ENCODE measurements at places on chromosomes 12 and 14. TPM values are rescaled to one million over a fixed set of nuclear protein-coding genes. Genes with fewer than 3 reads are reported as not detected.

The EAPP gene
- 107 TPM for polyA plus RNA-seq

The TPPP2 gene
- not detected for polyA plus RNA-seq

The NRL gene
- polyA plus RNA-seq, result 2.6 TPM

The LTBP2 gene
- 0.03 TPM for polyA plus RNA-seq

The SLC6A15 gene
- polyA plus RNA-seq, result not detected
